Inflammatory macrophage treated with lipopolysaccharide for 1 hour (primary cell): ENCODE measurements at places on chromosomes 7 and 10.

- no peak for DNase-seq
Measured at GRCh38 chr10:69861251-69862240, 59.8 kb downstream of the COL13A1 start.

DNA sequence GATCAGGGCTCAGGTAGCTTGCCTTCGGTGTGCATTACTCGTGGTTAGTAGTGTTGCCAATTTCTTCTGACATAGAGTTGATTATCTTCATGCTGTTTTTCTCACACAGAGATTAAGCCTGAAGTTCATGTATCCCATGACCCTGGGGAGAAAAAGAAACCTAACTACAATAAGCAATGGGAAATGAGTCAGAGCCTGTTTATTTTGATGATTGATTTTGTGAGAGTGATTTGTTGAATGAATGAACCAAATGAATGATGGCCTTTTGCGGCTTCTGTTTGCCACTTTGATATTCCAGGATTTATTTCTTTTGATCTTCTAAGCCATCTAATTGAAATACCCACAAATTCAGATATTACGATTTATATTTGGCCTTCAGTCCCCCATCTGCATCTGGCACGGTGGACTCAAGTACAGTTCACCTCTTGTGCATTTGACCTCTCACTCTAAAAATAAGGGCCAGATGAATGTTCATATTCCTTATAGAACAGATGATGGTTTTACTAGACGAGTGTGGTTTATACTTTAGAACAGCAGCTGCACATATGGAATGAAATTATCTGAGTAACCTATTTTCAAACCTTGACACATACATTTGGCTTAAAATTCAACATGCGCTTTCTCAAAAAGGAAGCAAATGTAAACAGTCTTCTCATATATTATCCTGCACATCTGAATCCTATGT, 110.7 kb downstream of the PLCE1 start:
- DNase-seq, result no peak

GRCh38 chr7:36343548-36343947, 46.1 kb upstream of the ANLN start:
- no peak for DNase-seq

- DNase-seq, result no peak
Measured at GRCh38 chr7:117349570-117349969, 26.7 kb upstream of the WNT2 start.

DNA sequence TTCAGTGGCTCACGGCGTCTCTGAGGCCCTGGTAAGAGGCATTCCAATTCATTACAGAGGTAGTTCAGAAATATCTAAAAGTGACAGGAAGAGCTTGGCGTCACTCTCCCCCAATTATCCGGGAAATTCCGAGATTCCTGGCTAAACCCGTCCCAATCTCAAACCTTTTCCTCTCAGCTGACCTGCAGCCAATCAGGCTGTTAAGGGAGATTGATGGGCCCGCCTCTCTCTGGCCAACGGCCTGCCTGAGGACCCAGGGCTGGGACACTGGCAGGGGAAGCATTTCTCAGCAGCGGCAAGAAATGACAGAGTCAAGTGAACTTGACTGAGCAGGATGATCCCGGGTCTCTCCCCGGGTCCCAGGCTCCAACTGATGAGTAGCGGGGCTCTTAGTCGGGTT, 72.3 kb downstream of the EBF3 start:
- no peak for DNase-seq

- DNase-seq, result no peak
Measured at GRCh38 chr10:78766603-78767002, 302.2 kb upstream of the ZMIZ1 start.

DNA sequence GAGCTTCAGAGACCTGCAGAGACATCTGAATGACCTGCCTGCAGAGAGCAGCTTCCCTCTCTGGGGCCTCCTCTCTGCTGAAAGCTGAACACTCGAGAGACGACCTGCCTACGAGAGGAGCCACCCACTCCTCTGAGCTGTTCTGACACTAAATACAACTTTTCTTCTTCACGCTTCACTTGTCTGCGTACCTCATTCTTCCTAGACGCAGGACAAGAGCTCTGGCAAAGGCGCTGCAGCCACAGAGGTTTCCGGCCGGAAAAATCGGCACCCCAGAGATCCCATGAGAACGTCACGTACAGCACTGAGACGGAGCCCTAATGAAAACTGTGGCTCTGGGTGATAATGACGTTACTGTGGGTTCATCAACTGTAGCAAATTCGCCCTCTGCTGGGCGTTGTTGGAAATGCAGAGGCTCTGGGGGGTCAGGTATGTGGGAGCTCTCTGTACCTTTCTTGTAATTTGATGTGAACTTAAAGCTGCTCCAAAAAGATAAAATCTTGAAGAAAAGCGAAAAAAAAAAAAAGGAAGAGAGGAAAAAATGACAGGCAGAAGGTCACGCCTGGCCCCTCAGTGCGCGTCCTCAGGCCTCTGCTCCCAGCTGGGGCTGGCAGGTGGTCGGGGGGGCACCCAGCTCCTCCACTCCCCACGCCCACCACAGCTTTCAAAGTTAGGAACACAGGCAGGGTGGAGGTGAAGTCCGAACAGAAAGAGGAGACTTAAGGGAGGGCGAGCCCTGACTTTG, 120.7 kb downstream of the DYNC2I1 start:
- peak; percentile 98 for DNase-seq

GRCh38 chr10:3800586-3800985, 15.6 kb upstream of the KLF6 start:
- DNase-seq, result no peak

DNA sequence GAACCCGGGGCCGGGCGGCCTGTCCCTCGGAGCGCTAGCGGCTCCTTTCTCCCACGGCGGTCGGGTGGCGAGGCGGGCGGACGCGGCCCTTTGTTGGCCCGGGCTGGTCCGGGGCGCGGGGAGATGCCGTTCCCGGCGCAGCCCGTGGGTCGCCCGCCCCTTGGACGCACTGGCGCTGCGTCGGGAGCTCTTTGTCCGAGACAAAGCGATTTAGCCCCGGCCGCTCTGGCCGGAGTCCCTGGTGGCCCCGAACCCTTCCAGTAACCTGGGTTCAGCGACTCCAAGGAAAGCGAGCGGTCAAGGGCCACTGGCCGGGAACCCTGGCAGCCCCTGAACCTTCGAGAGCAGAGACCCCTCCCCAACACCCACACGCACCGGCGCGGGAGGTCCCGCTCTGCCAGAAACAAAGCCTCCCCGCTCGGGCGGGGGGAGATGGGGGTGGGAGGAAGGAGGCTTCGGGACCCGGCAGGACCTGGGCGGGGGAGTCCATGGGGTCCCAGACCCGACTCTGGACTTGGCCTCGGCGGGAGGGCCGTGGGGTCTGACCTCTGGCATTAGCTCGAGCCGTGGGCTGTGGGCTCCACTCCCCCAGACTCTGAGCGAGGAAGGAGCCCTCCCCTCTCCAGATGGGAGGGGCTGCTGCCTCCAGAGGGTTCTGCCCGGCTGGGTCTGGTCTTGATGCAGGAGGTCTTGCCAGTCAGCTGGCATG, 836 bp downstream of the DPYSL4 start:
- DNase-seq, result no peak

DNA sequence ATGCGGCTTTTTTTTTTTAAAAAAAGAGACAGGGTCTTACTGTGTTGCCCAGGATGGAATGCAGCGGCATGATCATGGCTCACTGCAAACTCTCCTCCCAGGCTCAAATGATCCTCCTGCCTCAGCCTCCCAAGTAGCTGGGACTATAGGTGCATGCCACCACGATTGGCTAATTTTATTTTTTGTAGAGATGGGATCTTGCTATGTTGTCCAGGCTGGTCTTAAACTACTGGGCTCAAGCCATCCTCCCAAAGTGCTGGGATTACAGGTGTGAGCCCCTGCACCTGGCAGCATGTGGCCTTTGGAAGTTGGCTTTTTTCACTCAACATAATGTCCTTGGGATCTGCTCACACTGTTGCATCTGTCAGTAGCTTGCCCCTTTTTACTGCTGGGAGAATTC, 65.1 kb downstream of the AMZ1 start:
- DNase-seq, result no peak

- DNase-seq, result no peak
Measured at GRCh38 chr7:157122800-157123495, 15.8 kb upstream of the UBE3C start.

- no peak for DNase-seq
Measured at GRCh38 chr10:74063256-74063655, 65.3 kb downstream of the VCL start.

GRCh38 chr10:102247734-102248133, 2.4 kb downstream of the GBF1 start:
- peak; percentile 45 for DNase-seq

GRCh38 chr10:107391901-107392300, 227.4 kb upstream of the SORCS1 start:
- no peak for DNase-seq

DNA sequence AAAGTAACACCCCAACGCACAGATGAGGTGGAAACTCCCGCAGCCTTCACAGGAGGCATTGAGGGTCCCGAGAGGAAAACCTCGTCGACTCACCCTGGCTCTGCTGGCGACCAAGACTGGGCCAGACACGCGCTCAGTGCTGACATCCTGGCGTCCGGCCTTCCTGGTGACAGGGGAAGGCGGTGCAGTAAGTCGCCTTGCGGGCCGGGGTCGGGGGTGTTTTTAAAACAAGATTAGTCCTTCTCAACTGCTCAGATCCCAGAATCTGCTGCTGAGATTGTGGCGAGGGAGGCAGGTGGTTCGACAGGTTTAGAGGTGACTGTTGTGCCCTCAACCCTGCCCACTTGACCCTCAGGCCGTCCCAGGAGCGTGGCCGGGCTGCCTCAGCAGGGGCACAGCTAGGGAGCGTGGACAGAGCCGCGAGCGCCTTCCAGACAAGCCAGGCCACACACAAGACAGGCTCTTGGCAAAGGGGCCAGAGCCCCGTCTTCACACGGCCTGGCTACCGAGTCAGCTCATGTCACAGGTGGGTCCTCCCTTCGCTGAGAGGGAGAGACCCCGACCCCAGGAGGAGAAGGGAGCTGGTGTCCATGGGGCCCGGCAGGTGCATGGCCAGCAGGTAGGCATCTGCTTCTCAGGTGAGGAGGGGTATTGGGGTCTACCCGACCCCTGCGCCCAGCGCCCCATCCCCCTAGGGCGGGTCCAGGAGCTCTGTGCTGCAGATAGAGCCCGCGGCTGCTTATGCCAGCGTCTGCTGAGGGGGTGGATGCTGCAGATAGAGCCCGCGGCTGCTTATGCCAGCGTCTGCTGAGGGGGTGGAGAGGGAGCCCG, 81.6 kb downstream of the DNAJB6 start:
- no peak for DNase-seq
